ENCODE measurements at places on chromosomes 13 and 19.

- DNase-seq: no peak
These were observed 17.4 kb downstream of the ZC3H4 start for GRCh38 chr19:47096100-47096704.

GRCh38 chr19:51799034-51799773 is 4.2 kb downstream of the FPR3 start:
- DNase-seq: peak; percentile 27

- DNase-seq: peak; percentile 32
These were observed 110.3 kb downstream of the NALCN start for GRCh38 chr13:101305981-101306411.

- DNase-seq: no peak
These were observed 130.2 kb downstream of the IRS2 start for GRCh38 chr13:109656206-109656605.

- DNase-seq: no peak
These were observed 51.9 kb downstream of the DOCK9 start for GRCh38 chr13:98925949-98926348.

- no peak for DNase-seq
These were observed 18.3 kb downstream of the SAFB start for GRCh38 chr19:5641171-5641570.
